ENCODE measurements at places on chromosomes 7 and 10.

DNA sequence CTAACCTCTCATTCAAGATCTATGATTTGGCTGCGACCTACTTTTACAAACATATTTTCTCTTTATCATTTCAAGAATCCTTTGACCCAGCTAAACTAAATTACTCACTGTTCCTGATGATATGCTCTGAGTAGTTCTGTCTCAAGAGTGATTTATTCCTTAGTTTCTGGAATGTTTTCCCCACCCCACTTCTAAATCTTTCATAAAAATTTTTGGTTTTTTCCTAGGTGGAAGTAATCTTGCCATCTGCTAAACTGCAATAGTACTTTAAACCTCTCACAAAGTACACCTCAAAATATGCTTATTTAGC, 170.8 kb downstream of the DNAJC1 start:
- DNase-seq: no peak

DNA sequence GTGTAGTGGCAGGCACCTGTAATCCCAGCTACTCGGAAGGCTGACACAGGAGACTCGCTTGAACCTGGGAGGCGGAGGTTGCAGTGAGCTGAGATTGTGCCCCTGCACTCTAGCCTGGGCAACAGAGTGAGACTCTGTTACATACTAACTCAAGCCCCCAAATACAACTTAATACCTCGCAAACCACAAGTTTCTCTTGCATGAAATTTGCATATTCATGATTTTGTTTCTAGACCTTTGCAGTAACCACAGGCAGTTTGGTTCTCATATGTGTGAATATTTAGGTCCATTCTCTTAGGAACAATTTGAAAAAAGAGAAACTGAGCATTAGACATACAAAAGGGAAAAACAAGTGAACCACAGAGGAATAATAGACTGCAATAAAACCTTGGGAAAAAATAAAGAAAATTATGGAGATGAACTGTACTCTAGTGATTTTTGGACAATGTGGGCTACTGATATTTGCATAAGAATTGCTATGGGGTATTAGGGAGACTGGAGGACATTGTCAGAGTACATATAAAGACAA, 77.0 kb downstream of the ZNF277 start:
- no peak for DNase-seq

DNA sequence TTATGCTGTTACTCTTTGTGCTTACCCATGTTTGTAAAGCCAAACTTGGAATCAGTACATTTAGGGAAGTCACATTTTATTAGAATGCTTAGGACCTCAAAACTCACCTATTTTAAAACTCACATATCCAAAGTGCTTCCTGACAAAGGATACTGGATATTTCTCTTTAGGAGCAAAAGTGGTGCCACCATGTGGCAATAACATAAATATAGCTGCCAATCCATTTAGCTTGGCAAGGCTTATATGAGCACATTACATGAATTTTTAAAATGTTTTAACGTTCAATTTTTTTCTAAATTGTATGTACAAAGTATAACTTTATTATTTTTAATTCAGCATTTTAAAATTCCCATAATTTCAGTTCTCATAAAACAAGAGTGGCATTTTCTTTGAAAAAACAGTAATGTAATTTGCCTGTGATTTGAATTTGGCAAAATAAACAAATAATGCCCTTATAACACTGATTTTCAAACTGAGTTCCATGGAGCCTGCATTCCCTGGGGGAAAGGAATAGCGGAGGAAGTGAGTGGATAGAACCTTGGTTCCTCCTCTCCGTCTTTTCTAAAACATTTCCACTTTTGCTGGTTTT, 75.4 kb downstream of the HDAC9 start:
- no peak for DNase-seq

- DNase-seq: no peak
Measured at GRCh38 chr7:132783824-132784223, 207.6 kb upstream of the PLXNA4 start.

DNA sequence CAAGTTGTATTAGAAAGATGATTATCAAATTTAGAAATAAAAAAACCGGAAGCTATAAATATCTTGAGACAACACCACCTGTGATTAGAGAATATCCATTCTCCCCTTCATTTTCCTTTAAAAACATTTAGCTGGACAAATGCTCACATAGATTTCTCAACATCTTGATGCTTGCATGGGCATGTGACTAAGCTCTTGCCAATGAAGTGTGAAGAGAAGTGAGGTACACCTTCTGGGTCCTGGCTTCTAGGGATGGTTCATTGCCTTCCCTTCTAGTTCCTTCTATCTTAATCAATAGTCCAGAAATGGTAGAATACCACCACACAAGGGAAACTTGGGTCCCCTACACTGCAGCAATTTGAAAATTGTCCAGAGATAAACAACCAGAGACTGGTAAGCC, 41.0 kb downstream of the WAPL start:
- DNase-seq: no peak

GRCh38 chr10:70651661-70652060, 20.6 kb upstream of the ADAMTS14 start:
- no peak for DNase-seq

DNA sequence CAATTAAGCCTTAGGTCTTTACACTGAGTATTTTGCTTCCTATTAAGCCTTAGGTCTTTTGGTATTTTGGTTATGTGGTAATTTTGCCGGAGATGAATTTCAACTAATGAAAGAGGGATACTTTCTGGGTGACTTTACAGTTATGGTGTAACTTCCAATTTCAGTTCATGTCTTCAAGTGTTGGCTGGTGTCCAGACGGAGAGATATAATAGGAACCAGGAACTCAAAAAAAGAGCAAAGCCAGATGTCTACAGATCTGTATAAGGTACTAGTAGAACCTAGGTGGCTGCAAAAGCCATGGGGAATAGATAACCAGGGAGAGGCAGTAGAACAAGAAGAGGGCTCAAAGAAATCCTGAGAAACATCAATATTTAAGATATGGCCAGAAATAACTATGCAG, 12.3 kb downstream of the ERCC6 start:
- no peak for DNase-seq

- DNase-seq: no peak
Measured at GRCh38 chr10:104376784-104377300, 23.2 kb downstream of the CFAP58 start.

- DNase-seq: no peak
Measured at GRCh38 chr10:66639371-66639770, 286.5 kb upstream of the LRRTM3 start.

GRCh38 chr10:129165076-129165720, 301.8 kb upstream of the MGMT start:
- DNase-seq: no peak

DNA sequence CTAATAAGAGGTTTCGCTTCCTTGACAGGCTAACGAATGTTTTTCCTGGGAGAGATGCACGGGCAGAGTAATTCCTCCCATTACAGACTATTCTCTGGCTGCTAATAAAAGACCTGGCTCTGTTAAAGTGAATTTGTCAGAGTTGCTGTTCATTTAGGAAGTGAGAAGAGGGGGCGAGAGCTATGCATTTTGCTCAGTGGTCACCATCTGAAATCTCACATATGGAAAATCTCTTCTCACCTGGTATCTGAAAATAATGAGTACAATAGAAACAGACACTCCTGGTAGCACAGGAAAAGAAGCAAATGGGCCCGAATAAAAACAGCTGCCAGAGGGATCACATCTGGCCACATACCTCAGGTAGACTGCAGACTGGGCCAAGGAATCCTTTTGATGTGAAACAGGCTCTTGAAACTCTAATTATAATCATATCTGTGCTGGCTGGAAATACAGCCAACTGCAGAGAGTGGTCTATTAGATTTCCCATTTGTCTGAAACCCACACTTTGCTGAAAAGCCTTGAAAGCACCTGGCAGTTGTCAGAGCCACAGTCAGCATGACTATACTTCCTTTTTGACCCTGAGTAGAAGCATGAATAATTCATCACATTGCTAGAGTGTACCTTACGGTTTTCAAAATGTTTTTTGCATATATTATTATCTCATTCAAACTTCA, 33.6 kb downstream of the AOAH start:
- DNase-seq: no peak

DNA sequence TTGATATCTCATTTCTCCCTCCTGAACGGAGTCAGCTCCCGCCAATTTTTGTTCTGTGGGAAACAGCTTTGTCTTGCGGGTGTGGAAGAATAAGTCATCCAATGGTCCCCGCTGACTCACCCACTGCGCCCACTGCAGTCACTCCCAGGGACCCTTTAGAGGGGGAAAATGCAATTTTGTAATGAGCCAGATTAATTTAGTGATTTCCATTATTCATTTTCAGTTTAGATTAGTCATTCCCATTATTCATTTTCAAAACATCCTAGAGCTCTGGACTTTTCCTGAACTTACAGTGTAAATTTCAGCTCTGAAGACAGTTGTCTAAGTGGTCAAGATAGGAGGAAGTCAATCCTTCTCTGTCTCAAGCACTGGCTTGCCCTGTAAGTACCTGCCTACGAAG, 154.9 kb upstream of the TMEM72 start:
- DNase-seq: no peak

DNA sequence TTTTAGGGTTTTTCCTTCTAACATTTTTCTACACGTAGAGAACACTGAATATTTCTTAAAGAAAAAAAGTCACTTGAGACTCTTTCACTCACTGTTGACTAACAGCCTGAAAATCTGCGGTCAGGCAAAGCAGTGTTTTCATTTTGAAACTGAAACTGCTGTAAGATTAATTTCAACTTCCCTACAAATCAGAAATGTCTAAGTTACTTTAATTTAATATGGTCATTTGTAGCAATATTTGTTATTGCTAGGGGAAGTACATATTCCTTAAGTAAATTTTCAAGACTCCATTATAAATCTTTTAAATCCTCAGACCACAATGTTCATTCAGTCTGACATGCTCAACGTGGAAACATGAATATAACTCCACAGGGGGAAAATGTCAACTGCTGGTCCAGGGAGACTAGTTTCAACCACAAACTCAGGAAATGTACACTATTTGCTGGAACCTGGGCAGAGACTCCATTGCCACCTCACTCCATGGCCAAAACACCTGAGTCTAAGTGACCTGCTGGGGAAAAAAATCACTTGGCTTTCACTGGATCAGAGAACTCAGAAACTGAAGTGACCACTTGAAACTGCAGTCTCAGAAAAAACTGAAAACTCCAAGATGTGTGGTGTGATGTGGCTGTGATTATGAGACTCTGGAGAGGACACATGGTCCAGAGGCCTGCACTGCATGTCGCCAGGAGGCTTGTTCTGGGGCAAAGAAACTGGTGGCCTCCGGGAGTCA, 161.2 kb downstream of the TAX1BP1 start:
- no peak for DNase-seq
